Right kidney (tissue), 9 donors: ENCODE measurements at places on chromosomes 16 and 17.

DNA sequence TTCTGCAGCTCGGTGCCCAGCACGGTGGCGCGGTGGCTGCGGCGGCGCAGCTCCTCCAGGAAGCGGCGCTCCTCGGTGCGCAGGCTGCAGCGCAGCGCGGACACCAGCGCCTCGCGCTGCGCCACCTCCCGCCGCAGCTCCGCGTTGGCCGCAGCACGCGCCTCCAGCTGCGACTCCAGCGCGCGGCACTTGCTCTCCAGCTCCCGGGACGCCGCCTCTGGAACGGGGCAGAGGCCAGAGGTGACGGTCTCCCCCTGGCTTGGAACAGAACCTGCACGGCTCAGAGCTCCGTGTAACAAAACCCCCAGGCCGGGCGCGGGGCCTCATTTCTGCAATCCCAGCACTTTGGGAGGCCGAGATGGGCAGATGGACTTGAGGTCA, 13.2 kb upstream of the CLUH start:
- DNase-seq = peak; percentile 71

- no peak for DNase-seq
These were observed 5.2 kb upstream of the CDC42EP4 start for GRCh38 chr17:73316919-73317505.

DNA sequence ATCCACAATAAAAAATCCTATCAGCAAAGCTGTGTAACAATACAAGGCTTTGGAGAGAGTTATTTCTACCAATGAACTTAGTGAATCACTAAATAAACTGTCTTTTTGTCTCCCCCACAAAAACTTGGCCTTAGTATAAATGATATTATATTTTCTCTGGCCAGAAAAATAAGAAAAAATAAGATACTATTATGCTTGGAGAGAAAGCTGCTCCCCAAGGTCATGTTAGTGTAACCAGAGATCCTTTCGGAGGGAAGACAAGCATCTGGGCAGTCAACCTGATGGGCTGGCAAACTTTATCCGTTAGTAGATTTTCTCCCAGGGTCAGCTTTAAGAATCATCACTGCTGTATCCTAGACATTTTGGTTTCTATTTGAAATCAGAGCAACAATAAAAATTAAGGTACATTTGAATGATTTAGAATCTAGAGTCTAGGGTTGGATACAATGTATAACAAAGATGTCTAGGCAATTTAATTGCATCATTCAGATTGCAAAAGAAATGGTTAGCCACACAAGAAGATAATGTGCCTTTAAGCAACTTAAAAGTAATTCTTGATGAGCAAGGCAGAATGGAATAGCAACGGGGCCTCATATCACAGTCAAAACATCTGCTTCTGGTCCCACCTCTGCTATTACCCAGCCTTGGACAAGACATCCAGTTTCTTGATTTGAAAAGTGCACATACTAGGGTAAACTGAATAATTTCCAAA, 280.4 kb downstream of the SLC39A11 start:
- no peak for DNase-seq

DNA sequence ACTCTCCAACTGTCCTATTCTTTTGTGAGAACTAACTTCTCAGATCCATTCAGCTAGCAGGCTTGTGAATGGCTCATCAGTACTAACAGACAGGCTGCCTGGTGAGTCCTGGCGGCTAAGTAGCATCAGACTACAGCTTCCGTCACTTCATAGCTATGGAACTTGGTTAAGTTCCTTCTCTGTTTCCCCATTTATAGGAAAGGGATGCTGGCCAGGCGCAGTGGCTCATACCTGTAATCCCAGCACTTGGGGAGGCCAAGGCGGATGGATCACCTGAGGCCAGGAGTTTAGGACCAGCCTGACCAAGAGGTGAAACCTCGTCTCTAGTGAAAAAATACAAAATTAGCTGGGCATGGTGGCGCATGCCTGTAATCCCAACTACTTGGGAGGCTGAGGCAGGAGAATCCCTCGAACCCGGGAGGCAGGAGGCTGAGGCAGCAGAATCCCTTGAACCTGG, 49.9 kb upstream of the TANGO6 start:
- DNase-seq = no peak

- no peak for DNase-seq
These were observed 154.8 kb upstream of the SOX9 start for GRCh38 chr17:71966055-71966454.

DNA sequence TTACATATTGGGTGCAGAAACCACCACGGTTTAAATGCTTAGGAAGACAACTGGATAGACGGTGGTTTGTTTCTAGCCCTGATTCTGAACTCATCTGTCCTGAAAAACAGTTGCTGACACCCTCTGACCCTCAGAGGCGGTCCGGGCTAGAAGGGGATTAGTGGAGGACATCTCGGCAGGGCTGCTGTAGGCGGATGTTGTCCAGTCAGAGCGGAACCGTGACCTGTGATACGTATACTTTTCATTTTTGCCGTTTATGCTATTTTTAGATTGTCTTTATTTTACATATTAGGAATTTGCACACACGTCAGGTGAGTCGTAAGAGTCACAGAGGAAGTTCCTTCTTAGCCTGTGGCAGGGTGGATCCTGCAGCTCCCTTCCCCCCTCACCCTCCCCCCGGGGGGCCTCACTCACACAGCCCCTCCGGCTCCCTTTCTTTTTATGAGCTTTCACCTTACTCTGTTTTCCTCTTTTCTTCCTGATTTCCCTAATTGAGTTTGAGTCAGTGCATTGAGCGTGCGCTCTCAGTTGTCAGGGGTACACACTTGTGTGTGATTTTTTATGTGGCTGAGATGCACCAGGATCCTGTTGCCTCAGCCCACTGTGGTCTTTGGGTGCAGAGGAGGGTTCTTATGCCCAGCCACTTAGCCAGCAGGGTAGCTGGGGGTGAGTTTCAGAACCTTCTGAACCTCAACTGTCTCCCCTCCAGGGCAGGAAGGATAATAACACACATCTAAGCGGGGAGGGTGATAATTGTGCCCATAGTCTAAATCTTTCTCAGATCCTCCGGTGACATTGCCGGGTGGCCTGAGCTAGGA, 211.1 kb upstream of the CHMP6 start:
- no peak for DNase-seq

DNA sequence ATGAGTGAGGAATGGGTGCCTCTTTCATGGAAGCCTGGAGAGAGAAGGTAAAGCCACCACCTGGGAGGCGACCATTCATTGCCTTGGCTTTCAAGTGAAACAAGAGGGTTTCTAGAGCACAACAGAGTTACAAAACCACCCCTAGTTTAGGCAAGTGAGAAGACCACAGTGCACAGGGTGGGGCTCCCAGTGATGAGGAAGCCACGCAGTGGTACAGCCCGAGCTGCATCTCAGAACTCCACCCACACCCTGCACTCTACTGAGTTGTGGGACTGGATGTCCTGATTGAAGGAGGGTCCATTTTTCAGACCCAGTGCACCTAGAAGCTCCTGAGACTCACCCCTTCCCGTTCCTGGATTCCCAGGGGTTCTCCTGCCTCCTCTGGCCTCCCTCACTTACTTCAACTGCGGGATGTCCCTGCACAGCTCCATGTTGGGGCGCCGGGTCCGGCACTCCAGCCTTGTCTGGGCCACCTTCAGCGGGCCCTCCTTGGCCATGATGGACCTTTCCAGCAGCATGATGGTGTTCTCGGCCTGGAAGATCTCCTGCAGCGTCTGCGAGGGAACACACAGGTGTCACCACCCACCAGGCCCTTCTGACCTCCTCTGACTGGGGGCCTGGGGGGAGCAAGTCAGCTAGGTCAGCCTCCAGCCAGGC, 55.1 kb upstream of the EMP2 start:
- DNase-seq = no peak

DNA sequence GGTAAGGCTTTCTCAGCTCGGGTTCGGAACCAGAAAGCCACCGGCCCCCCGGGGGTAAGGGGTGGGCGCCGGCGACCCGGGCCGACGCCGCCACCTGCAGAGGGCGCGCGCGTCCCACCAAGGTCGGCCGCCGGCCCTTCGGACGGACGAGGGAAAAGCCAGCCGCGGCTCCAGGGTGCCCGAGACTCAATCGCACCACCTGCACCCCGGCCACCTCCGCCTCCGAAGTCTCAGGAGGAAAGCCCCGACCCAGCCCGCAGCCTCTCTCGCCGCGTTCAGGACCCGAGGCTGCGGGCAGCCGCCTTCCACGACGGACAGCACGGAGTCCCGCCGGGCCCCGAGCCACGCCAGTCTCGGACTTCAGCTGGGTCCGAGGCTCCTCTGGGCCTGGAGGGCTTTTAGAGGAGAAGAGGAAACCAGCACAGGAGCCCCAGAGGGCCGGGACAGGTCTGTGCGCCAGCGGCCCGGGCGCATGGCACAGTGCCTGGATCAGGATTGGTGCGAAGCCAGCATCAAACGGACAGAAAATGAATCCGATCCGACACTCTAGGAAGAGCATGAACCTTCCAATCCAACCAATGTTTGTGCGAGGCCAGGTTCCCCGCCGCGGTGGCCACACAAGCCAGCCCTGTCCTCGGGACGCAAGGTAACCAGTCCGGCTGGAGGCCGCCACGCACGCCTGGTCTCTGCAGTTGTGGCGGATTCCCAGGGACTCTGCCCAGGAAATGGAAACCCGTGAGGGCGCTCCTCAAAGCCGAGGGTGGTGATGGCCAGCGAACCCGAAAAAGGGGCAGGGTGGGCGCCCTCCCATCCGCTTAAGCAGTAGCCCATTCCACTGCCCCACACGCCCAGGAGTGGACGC, 6.7 kb downstream of the CBX8 start:
- peak; percentile 85 for DNase-seq

- no peak for DNase-seq
These were observed 176.0 kb downstream of the TMEM132E start for GRCh38 chr17:34755371-34755770.

- DNase-seq = peak; percentile 42
These were observed 70.9 kb downstream of the CNGB1 start for GRCh38 chr16:57899771-57900661.

DNA sequence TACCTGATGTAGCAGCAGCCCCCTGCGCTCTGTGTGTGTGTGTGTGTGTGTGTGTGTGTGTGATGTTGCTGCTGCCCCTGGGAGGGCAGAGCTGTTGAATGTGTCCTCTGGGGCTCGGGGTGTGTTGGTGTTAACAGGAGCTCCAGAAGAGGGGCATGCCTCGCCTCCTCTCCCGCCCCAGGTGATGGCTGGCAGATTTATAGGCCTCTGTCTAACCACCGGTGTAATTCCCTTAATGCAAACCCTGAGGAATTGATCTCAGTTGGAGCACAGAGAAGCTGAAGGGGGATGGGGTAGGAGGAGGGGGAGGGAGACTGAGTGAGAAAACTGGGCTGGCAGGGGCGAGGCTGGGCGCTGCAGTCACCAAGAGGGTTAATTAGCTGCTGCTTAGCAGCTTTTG, 10.0 kb downstream of the CACNA1G start:
- no peak for DNase-seq
